Central memory CD4-positive, alpha-beta T cell (primary cell): ENCODE measurements at places on chromosomes 6 and 20.

- DNase-seq: no peak
Observed at GRCh38 chr20:50565383-50565782, 55.2 kb downstream of the PTPN1 start.

GRCh38 chr6:116633685-116634084, 17.4 kb downstream of the RSPH4A start:
- DNase-seq: no peak

GRCh38 chr6:129513471-129513870, 196.5 kb downstream of the ARHGAP18 start:
- no peak for DNase-seq

- DNase-seq: no peak
Observed at GRCh38 chr6:122713138-122713537, 66.4 kb upstream of the FABP7 start.
